ENCODE measurements at places on chromosomes 13 and 19.

DNA sequence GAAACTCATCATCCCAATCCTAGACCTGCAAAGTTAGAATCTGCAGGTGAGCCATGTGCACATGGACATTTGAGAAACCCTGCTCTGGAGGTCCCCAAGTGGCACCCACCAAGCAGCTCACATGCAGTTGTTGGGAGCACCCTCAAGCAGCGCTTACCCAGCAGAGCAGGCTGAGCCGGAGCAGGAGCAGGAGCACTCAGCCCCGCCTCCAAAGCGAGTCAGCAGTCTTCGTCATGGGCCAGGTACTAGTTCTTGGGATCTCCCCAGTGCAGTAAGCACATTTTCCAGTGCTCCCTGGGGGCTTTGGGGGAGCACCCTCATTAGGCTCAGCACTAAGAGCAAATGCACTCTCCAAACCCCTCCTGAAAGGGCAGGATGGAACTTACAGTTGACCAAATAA, 572.7 kb downstream of the IRS2 start:
- DNase-seq, result peak; percentile 26

- no peak for DNase-seq
Observed at GRCh38 chr13:41762796-41763195, 198.1 kb downstream of the VWA8 start.

GRCh38 chr19:54392105-54392504, 23.2 kb upstream of the TTYH1 start:
- DNase-seq, result no peak

DNA sequence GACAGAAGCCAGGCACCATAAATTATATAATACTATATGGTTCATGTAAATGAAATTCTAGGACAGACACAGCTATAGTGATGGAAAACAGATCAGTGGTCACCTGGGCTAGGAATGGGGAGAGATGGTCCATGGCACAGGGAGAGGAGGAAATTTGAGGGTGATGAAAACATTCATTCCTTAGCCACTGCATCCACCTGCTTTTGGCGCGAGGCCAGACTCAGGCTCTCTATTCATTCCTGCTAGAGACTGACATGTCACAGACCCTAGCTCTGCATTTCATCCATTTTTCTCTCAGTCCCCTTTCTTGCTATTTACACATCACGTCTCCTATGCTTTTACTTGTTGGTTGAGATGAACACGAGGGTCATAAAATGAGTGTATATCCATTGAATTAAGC, 628.3 kb upstream of the SLC10A2 start:
- DNase-seq, result no peak

GRCh38 chr19:2330255-2330631, 1.8 kb downstream of the SPPL2B start:
- DNase-seq, result no peak

- no peak for DNase-seq
Observed at GRCh38 chr19:31071136-31071855, 277.9 kb downstream of the TSHZ3 start.

- peak; percentile 55 for DNase-seq
Observed at GRCh38 chr13:35771898-35772297, 295.4 kb upstream of the MAB21L1 start.
